ENCODE measurements at places on chromosomes 16 and 17.

- DNase-seq: no peak
These were observed 3.7 kb downstream of the DUSP14 start for GRCh38 chr17:37493249-37494027.

DNA sequence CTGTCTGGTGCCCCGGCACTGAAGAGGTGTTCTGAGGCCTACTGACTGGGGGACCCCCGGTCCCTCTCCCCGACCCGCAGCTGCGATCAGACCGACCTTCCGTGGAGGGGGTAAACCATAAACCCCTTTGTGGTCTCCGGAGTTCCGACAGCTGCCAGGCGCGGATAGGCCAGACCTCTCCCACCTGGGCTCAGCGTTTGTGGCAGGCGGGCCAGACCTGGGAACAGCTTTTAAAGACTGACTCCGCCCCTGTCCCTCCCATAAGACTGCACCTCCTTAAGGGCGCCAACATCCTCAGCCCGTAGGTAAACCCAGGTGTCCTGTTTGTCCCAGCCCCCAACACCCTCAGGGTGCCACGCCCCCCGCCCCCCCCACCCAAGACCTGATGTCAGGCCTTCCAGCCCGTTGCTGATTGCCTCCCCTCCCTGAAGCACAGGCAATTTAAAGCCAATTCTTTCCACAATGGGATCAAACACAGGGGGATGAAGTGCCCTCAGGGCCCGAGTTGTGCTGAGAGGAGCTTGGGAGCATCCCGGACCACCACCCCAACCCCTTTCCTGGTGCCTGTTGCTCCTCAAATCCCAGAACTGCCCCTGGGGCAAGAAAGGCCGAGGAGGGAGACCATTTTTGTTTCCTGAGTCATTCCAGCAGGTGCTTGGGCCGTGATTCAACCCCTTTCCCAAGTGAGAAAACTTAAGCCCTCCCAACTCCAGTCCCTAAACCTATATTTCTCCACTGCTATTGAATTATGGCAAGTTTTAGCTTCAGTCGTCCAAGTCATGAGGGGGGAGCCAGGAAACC is at the start of gene SOX15:
TSS of gene SOX15 (minus strand) at position 204 of the 801 bp plus-strand sequence. CDS start 418 bp downstream, outside the sequence.
- peak; percentile 30 for DNase-seq

DNA sequence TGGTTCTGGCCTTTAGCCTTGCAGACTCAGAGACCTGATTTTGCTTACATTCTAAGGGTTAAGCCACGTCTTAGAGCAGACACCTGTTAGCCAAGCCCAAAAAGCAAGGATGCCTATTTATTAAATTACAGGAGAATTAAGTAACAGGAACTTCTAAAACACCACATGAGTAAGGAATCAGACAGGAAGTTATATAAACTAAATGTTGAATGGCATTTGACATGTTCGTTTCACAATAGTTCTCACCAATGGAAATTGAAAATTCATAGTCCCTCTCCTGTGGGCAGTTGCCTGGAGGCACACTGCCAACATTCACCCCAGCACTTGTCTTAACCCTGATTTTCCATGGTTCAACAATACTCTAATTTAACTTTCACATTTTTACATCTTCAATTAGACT is 9.0 kb downstream of the KRTAP9-7 start:
- DNase-seq: no peak

DNA sequence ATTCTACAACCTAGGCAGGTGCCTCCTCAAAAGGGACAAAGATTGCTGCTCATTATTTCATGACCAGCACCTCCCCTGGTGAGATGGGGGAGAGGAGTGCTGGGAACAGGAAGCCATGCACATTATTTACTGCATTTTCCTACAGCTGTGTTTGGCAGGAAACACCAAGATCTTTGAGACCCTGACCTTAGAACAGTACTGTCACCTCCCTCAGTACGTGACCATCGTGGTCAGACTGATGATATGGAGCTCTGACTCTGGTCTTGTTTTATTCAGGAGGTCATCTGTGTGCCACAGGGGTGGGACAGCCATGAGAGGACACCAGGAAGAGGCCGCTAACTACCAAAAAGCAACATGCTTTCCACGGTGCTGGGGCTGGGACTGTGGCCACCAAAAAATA is 37.4 kb downstream of the USP22 start:
- no peak for DNase-seq

DNA sequence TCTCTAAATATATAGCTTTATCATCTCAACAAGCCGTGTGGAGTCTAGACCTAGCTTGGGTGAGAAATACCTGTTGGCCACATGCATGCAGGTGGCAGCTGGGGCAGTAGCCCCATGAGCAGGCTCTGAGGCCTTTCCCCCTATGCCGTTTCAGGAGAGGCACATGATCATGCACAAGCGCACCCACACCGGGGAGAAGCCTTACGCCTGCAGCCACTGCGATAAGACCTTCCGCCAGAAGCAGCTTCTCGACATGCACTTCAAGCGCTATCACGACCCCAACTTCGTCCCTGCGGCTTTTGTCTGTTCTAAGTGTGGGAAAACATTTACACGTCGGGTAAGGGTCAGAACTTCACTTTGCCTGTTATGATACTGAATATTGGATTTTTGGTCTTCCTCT is 16.7 kb upstream of the CARMIL2 start:
- DNase-seq: no peak

- no peak for DNase-seq
These were observed 38.9 kb downstream of the KANSL1 start for GRCh38 chr17:46154151-46154816.

DNA sequence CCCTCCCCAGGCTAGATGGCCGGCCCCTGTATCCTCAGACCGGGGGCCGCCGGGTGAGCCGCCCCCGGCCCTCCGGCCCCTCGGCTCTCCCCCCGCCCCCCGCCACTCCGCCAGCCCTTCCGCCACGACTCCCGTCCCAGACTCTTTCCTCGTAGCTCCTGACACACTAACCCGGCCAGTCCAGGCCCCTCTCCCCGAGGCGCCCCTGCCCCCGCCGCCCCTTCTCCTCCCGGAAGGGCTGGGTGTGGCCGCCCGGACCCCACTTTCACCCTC is 5.6 kb upstream of the TLCD2 start:
- no peak for DNase-seq

DNA sequence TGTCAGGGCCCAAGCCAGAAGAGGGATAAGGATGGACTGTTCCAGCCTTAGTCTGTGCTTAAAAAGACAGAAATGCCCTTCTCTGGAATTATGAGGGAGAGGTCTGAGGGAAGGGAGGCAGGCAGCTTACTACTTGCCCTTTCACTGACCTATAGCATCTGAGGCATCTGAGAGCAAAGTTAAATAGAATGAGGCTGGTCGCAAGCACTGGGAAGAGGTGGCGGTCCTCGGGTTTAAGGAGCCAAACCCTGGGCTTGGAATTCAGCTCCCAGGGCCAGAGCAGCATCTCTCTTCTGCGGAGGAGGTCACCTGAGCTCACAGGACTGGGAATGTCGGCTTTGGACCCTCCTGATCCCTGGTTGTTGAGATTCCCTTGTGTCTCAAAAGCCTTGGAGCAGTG is 3.1 kb upstream of the LIMD2 start:
- DNase-seq: no peak

DNA sequence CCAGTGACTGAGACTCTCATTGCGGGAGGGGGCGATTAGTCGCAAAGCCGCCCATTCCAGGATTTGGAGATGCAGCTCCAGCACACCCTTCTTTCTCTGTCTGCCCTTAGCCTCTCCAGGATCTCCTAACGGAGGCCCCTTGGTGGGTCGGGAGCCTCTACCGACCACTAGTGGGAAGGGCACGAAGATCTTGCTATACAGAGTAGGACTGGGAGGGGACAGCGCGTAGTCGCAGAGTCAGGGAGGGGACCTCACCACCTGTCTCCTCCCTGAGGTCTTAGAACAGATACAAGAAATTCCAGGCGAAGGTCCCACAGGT is 588 bp upstream of the SMTNL2 start:
- DNase-seq: no peak

DNA sequence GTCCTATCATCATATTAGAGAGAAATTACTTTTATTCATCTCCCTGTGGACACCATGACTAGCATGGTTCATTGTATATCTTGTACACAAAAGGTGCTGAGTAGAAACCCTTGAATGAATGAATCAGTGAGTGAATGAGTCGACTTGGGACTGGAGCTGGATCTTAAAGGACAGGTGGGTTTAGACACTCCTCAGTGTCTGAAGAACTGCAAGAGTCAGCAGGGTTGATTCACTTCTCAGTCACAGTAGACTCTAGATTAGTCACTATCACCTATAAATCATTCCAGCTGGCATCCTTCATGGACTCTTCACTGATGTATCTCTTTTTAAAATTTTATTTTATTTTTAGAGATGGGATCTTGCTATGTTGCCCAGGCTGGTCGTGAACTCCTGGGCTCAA is 30.1 kb upstream of the PMFBP1 start:
- DNase-seq: no peak

GRCh38 chr17:798246-798645 is 16.1 kb downstream of the MRM3 start:
- DNase-seq: no peak

GRCh38 chr17:17999364-18000029 is 26.8 kb downstream of the DRC3 start:
- DNase-seq: no peak

- DNase-seq: no peak
These were observed 7.0 kb upstream of the ODF4 start for GRCh38 chr17:8332688-8333087.

Data from SW 1271 (cell line).